ENCODE measurements at places on chromosomes 3 and 15. TPM values are rescaled to one million over a fixed set of nuclear protein-coding genes. Genes with fewer than 3 reads are reported as not detected.
A peak's percentile ranks its signal among the peaks of the same experiment; 100 is the strongest.

GRCh38 chr15:82731527-82731926 is 21.9 kb upstream of the AP3B2 start:
- no peak for DNase-seq

DNA sequence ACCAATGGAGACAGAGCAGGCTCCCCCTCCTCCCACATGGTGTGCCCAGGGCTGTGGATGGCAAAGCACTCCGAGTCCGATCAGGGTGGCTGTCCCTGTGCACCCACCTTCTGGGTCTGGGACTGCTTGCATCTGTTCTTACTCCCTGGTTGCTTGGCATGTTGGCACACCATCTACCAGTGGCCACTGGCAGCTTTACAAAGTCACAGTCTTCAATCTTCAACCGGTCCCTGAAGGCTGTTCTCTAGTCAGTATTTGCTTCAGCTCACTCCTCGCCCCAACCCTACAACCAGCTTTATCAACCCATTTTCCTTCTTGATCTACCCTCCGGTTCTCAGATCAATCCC is 14.8 kb downstream of the HOMER2 start:
- no peak for DNase-seq

The GOLGA8N gene
- total RNA-seq: 1.8 TPM

The MYRIP gene
- 8.7 TPM for total RNA-seq

DNA sequence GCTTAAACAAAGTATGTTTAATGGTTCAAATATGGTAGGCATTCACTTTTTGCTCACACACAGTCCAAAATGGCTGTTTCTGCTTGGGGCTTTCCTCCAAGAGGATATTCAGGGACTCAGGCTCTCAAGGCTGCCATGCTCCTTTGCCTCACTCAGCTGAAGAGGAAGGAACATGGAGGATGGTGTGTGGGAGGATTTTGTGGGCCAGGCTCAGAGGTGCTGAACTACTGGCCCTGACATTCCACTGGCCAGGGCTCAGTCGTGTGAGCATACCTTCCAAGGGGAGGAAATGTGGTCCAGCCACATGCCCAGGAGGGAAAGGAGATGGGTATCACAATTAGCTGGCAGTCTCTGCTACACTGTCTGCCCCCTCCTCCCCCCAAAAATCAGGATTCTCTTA is 8.7 kb downstream of the PXYLP1 start:
- no peak for DNase-seq

The KLHL40 gene
- total RNA-seq: not detected

DNA sequence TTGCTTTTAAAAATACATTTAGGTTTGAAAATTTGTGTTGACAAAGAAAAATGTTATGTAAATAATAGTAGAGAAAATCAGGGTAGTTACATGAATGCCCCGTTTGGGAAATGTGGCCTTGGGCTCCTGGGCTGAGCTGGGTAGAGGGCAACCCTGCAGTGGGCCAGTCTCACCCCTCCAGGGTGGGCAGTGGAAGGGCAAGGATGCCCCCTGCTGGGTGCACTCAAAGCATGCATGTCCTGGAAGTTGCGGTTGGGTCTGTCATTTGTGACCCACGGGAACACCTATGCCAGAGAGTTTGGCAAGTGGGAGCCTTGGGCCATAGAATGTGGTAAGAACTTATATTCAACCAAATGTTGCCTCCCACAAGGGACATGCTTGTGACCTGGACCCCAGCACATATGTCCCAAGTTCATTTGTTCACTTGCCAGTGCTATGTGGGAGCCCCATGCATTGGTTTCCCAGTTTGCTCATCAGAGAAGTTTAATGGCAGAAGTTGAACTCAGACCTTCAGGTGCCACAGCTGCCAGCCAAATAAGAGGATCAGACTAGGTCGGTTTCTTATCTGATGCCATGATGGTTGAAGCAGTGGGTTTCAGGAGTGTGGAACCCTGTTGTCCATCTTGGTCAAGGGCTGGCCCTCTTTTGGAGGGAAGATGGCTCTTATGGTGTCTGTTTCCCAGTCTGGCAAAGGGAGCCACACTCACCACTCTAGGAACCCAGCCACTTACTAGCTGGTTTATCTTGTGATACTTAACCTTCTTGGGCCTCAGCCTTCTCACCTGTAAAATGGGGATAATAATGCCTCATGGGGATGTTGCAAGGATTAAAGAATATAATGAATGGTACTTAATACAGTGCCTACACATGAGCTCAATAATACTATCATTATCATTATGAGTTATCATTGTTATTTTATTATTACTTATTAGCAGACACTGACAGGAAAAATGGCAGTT is 2.5 kb upstream of the PLCB2 start:
- DNase-seq: peak; percentile 64

The NAALADL2 gene
- total RNA-seq: 24.3 TPM

Measured in colonic mucosa (tissue), 4 donors.